Adrenal gland (tissue), 19 donors: ENCODE measurements at places on chromosomes 11 and 22.

GRCh38 chr22:49308300-49308699 lies 519.4 kb downstream of the BRD1 start:
- DNase-seq: no peak

- DNase-seq: no peak
Observed at GRCh38 chr11:125390946-125391345, 105.1 kb downstream of the FEZ1 start.

DNA sequence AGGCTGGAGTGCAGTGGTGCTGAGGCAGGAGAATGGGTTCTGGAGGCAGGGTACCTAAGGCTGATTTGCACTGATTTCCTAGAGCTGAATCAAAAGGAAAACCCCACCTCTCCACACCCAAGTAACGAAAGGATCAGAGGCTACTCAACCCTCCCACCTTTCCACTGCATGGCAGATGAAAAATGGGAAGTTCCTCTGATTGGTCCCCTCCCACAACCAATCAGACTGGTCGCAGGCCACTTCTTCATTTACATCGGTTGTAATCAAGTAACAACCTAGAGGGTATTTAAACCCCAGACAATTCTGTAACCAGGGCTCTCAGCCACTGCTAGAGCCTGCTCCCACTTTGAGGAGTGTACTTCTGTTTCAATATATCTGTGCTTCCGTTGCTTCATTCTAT lies 18.6 kb upstream of the PARVB start:
- no peak for DNase-seq

DNA sequence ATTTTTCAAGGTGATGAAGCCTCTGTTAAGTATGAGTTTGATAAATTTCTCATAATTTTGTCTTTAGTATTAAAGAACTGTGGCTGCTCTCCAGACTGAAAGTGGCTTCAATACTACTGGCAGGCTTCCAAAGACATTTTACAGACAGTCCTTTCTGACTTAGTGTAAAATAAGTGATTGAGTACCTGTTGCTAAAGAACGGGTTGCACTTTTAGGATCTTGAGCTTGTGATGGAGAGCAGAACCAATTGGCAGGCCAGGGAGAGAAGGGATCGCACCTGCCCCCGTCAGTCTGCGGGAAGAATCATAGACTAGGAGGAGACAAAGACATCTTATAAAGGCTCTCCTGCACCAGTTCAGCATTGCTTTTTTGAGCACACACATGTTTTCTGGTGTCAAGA lies 4.4 kb downstream of the NCAM1 start:
- no peak for DNase-seq

DNA sequence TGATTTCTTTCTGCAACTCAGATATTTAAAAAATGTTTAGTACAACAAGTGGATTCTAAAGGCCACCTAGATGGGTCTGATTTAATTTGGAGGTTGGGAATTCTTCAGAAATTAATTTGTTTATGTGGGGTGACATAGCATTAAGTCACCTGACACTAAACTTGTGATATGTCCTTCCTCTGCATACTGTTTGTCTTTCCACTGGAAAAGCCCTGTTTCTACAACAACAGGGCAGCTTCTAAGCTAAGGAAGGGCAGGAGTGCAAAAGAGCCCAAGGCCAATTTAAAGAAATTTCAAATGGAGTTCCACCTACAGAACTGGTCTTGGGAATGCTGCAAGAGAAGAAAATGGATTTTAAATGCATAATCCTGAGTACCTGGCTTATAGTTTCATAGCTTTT lies 319.2 kb downstream of the SOX6 start:
- DNase-seq: no peak

DNA sequence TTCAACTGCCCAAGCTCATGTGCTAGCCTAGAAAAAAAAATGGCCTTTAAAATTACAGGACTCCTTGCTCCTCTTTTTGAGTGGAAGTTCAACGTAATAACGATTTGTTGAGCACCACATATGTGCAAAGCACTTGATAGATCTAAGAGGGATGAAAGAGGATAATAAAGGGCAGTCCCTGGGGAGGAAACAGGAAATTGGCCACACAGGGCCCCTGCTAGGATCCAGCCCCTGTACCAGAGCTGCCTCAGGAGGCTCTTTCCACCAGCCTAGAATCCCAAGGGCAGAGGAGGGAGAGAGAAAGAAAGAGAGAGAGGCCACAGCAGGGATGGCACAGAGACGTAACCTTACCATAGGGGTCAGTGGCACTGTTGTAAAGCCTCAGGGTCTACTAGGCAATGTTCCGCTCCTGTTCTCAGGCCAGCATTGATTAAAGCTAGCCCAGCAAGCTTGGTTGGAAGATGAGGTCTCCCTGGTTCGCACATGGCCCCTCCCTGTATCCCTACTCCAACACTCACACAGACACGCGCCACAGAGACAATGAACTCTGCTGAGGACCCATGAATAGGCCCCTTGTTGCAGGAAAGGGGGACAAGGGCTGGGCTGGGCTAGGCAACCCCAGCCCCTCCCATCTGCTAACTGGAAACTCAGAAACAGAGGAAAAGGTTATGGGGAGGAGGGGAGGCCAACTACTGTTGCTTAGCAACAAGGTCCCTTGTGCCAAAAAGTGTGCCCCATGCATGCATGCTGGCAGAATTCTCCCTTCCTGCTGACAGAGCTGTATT lies at the start of gene TMPRSS5:
TSS of gene TMPRSS5 (minus strand) at position 438 of the 785 bp plus-strand sequence. CDS start at position 354, 84 bp downstream.
- no peak for DNase-seq
